ENCODE measurements at places on chromosomes 3 and 15. TPM values are rescaled to one million over a fixed set of nuclear protein-coding genes. Genes with fewer than 3 reads are reported as not detected.

Gene ATP8B4
- 90.2 TPM for total RNA-seq

Gene PP2D1
- not detected for total RNA-seq

Gene PPP1R14D
- total RNA-seq, result not detected

Gene CCK
- not detected for total RNA-seq
